ENCODE measurements at places on chromosomes 6 and 20.
A peak's percentile ranks its signal among the peaks of the same experiment; 100 is the strongest.

DNA sequence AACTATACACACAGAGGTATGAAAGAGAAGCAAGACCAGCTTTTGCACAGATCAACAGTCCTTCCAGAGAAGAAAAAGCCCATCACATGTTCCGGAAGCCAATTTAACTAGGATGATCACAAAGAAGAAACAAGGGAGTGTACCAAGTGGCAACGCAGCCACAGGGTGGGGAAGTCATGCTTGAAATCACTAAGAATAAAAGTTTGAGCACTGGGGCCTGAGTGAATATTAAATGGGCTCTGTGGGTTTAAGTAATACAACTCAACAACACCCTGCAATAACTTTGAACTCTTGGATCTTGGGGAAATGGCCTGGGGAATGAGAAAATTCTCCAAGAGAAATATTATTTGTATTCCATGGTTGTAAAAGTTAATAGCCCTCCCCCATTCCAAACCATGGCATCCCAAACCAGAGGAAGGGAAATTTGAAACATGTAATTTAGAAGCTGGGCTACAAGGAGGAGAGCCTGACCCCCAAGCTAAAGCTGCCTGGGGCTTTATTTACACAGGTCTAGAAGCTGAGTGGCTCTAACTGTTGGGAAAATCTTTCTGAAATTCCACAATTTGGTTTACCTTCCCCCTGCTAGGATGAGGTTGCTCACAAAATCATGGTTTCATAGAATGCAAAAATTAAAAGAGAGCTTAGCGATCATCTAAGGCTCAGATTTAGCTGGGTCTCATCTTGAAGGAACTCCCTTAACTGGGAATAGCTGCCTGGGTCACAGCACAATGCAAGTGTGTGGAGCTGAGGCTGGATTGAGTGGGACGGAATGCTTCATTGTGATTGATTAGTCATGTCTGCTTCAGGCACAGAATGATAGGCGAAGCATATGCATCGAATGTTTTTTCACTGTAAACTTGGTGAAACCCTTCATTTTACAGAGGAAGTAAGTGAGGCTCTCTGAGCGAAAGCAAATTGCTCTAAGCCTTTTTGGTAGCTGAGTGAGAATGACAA is 143.6 kb downstream of the BMP7 start:
- no peak for DNase-seq

DNA sequence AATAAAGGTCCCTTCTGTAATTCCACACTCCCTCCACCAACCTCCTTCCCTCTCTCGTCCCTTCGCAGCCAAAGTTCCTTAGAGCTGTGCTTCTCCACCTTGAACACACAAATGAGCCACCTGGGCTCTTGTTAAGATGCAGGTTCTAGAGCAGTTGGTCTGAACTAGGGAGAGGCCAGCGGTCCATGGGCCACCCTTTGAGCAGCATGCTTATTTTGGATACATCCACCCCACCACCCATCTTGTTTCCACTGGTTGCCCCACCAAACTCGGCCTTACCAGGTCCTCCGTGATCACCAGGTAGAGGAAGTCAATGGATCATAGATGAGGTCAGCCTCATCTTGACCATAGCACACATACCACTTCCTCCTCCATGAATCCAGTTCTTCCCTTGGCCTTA is 7.3 kb upstream of the BPIFA2 start:
- peak; percentile 55 for DNase-seq

GRCh38 chr20:433300-433975 is 25.3 kb downstream of the RBCK1 start:
- DNase-seq, result no peak

DNA sequence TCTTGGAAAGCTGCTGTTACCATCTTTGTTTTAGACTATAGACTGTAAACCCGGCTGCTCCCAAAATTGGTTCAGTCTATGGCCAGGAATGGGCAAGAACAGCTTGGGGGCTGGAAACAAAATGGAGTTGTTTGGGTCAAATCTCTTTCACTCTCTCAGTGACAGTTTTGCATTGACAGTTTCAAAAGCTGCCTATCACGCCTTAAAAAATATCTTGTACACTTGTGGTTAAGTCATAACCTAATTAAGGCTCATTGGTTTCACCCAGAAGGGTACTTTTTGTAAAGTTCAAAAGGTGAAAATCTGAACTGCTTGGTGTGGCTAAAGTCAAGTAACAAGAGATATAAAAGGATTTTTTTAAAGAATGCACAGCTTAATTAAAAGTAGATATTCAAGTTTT is 76.1 kb upstream of the PRL start:
- DNase-seq, result no peak

DNA sequence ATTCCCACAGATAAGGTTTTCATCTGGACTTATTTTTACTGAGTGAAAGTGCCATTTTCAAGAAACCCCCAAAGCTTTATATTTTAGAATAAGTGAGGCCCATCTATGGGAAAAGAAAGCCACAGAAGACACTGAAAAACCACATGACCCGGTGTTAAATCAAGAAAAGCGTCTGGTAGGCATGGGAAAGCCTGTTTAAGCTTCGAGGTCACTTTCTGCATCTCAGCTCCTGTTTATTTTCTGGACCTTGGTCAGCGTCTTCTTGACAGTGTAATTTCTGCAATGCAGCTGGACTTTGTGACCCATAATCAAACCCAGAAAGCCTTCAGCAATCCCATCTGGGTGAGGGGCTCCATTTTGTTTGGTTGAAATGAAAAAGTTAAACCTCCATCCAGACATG is 59.6 kb upstream of the NEDD9 start:
- DNase-seq, result no peak

DNA sequence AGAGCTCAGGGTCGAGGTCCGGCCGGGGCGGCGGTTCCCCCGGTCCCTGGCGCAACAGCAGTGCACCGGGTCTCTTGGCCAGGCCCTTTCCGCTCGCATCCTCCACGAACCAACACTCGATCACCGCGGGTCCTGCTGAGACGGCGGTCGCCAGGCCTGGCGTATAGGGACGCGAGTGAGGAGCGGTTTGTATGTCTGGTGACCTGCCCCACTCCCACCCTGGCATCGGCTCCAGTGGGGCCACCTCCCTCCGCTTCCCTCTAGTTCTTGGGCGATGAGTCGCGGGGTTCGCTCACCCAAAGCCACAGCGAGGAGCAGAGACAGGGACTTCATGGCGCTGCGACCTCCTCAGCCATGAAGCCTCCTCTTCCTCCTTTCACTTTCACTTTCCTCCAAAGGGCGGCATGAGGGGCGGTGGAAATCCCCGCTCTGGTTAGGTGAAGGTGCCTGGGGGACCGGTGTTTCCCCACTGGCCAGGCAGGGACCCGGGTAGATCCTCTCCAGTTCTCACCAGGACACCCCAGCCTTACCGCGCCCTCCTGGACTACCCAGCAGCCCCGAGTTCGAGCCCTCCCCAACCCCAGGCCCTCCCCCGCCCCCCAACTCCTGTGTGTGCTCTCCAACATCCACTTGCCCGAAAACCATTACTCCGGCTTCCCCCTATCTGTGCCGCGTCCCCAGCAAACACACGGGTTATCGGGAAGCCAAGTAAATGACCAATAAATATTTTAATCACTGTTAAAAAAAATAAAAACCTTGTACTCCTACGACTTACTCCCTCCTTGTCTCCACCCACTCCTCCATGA is at the start of gene TAPBP:
Gene TAPBP, minus strand, starts transcription at position 370 of the 806 bp plus-strand sequence. Its CDS starts 37 bp downstream, at position 333.
- no peak for DNase-seq

GRCh38 chr6:144314003-144314485 is 28.9 kb downstream of the UTRN start:
- no peak for DNase-seq

- no peak for DNase-seq
These were observed 28.9 kb downstream of the VEGFA start for GRCh38 chr6:43798688-43799444.

- DNase-seq, result no peak
These were observed 713.6 kb downstream of the QKI start for GRCh38 chr6:164128101-164128500.

- no peak for DNase-seq
These were observed 280.3 kb downstream of the HACE1 start for GRCh38 chr6:104579310-104579863.

DNA sequence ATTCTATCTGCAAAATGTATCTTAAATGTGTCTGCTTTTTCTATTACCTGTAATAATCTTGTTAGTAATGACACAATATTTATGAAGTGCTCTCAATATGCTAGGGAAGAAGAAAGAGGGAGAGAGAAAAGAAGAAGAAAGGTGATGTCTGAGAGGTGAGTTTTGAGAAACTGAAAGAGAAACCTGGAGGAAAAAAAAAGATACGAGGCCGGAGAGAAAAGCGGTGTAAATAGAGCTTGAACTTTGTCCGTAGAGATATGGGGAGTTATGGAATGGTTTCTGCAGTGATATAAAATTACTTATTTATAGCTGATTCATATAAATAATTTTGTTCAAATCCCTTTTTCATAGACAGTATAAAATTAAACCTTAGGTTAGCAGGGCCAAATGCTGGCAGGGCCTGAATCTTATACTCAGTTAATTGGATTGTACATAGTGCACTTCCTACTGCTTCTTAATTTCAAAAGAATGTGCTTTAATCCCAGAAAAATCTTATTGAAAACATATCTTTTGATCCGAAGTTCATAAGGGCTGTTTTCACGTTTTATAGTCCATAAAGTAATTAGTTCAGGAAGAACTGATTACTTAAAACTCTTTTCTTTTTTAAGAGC is 43.0 kb downstream of the MYB start:
- no peak for DNase-seq

- no peak for DNase-seq
These were observed 36.7 kb upstream of the CHD6 start for GRCh38 chr20:41654884-41655283.

- DNase-seq, result no peak
These were observed 5.5 kb upstream of the TFAP2D start for GRCh38 chr6:50707652-50708300.

DNA sequence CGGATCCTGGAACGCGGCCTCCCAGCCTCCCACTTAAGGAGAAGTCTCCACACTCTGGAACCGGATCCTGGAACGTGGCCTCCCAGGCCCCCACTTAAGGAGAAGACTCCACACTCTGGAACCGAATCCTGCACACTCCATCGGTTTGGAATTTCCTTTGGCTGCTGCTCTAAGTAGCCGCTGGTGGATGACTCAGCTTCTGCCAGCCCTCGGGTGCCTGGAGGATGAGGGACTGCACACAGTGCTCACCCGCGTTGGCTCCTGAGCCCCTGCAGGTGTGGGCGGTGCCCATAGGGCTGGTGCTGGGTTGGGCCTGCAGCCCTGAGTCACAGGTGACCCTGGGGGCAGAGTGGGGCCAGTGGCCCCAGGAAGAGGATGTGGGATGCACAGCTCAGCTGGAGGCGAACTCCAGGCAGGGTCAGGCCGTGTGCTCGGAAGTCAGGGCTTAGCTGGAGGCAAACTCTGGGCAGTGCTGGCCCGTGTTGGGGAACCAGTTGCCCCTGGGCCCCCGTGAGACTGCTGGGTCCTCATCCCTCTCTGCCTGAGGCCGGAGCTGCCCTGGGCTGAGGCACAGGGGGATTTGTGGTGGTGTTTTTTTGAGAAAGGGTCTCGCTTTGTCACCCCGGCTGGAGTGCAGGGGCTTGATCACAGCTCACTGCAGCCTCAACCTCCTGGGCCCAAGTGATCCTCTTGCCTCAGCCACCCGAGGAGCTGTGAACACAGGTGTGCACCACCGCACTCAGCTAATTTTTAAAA is 13.9 kb upstream of the TNFRSF6B start:
- DNase-seq, result no peak

All from vagina (tissue), 2 donors.